Neural cell (in vitro differentiated cells): ENCODE measurements at places on chromosomes 3 and 15. TPM values are rescaled to one million over a fixed set of nuclear protein-coding genes. Genes with fewer than 3 reads are reported as not detected.

Gene KNG1
- polyA plus RNA-seq: not detected in 2 replicates

Gene LRRC31
- polyA plus RNA-seq: not detected in 2 replicates

Gene TUSC7
- polyA plus RNA-seq: not detected in 2 replicates

Gene SFMBT1
- 17.3 and 41.7 TPM in 2 replicates for polyA plus RNA-seq

Gene MEIS2
- 825 and 939 TPM in 2 replicates for polyA plus RNA-seq

Gene ACTL6A
- polyA plus RNA-seq: 120 and 137 TPM in 2 replicates

Gene KY
- polyA plus RNA-seq: 1.7 TPM in 2 replicates

Gene CNTN4
- 10.6 and 13.9 TPM in 2 replicates for polyA plus RNA-seq
